ENCODE measurements at places on chromosomes 13 and 19. TPM values are rescaled to one million over a fixed set of nuclear protein-coding genes. Genes with fewer than 3 reads are reported as not detected.

DNA sequence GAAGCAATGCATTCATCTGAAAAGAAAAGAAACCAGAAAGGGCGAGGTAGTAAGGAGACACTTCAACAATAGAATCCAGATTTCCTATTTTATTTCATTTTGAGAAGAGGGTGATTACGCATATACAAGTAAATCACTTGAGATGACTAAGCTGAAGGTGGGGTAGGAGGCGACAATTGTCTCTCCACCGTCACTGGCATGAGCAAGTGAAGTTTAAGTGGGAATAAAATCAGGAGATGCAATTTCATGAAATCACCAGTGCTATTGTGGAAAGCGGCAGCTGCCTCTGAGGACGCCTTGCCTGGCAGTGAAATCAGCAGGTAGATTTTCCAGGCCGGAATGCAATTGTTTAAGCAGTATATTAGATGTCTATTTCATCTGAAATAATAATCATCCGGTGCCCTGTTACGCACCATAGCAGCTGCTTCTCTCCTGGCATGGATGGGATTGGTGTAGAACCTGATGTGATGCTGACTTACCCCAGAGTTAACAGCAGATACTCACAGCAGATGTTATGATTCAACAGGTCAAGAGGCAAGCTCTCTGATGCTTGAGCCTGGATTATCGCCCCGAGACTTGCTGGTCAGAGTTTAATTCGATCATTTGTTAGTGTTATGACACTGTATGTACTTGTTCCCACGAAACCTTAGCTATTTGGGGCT, 64.3 kb downstream of the RASL11A start:
- H3K4me1 ChIP-seq, result no peaks in the 10 kb centered on the region
- no peak overlapping the region for H3K27ac ChIP-seq
- peaks cover 2% of the 10 kb centered on the region for H3K27me3 ChIP-seq
- H3K36me3 ChIP-seq, result no peaks in the 10 kb centered on the region
- peak; percentile 21 for DNase-seq
- no peak overlapping the region for H3K4me3 ChIP-seq

DNA sequence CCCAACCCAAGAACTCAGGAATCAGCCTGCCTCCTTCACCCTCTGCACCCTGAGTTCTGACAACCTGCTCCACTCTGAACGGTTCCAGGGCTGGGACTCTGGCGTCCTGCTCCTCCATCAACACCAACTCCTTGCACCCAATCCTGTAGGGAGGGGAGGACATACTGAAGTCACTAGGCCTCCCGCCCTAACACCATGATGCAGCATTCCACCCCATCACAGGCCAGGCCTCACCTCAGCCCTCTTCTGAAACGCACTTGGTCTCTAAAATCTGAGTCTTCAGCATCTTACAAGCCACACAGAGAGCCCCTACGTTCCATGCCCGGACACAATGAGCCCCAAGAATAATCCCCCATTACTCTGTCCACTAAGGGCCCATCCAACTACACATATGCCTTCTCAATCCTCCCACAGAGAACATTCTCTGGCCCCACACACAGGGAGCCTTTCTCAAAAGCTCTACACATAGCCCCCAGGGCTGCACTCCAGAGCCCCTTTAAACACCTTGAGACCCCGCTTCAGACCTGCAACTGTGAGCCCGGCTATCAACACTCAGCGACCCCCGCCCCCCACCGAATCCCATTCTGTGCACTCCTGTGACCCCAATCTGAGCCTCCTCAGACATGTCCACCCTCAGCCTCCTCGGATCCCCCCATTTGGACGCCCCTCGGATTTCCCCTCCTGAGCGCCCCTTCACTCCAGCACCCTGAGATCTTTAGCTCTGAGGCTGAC, 567 bp downstream of the ALKBH6 start:
- H3K4me3 ChIP-seq, result peak overlapping the region; percentile 98
- H3K27ac ChIP-seq, result peak overlapping the region; percentile 34
- peaks cover 6% of the 10 kb centered on the region for H3K36me3 ChIP-seq
- no peaks in the 10 kb centered on the region for H3K27me3 ChIP-seq
- DNase-seq, result peak; percentile 28

GRCh38 chr13:85616275-85616674, 182.9 kb downstream of the SLITRK6 start:
- DNase-seq, result no peak
- H3K4me1 ChIP-seq, result no peaks in the 10 kb centered on the region
- no peak overlapping the region for H3K4me3 ChIP-seq
- H3K27me3 ChIP-seq, result no peaks in the 10 kb centered on the region
- no peaks in the 10 kb centered on the region for H3K36me3 ChIP-seq
- no peak overlapping the region for H3K27ac ChIP-seq

GRCh38 chr19:48991873-48992580, 1.1 kb downstream of the GYS1 start:
- peak; percentile 92 for DNase-seq
- peaks cover 14% of the 10 kb centered on the region for H3K36me3 ChIP-seq
- peak overlapping the region; percentile 97 for H3K4me3 ChIP-seq
- H3K4me1 ChIP-seq, result peaks cover 17% of the 10 kb centered on the region
- peak overlapping the region; percentile 96 for H3K27ac ChIP-seq
- no peaks in the 10 kb centered on the region for H3K27me3 ChIP-seq

DNA sequence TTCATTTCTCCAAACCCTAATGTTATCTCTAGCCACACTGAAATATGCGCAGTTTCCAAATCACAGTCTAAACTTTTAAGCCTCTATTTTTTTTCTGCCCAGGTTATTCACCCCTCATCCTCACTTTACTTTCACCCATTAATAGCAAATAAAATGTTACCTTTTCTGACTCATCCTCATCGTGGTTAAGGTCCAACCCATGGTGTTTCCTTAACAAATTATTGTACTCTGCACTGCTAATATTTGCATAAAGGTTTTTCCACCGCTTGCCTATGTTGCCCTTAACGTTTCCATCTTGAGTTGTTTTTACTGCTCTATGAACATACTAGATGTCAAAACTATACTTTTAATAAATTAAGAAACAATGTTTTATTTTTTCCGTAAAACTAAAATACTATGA, 780.9 kb upstream of the KLHL1 start:
- H3K36me3 ChIP-seq, result no peaks in the 10 kb centered on the region
- DNase-seq, result no peak
- no peak overlapping the region for H3K4me3 ChIP-seq
- no peak overlapping the region for H3K27ac ChIP-seq
- H3K27me3 ChIP-seq, result no peaks in the 10 kb centered on the region

SPRED3 gene
- total RNA-seq, result 7.7 TPM

LILRB4 gene
- not detected for total RNA-seq

TEX101 gene
- total RNA-seq, result not detected

All from GM23248 (cell line).